ENCODE measurements at places on chromosomes 2 and 18. TPM values are rescaled to one million over a fixed set of nuclear protein-coding genes. Genes with fewer than 3 reads are reported as not detected.

GRCh38 chr2:20629581-20630171 is 21.2 kb downstream of the HS1BP3 start:
- DNase-seq, result no peak

DNA sequence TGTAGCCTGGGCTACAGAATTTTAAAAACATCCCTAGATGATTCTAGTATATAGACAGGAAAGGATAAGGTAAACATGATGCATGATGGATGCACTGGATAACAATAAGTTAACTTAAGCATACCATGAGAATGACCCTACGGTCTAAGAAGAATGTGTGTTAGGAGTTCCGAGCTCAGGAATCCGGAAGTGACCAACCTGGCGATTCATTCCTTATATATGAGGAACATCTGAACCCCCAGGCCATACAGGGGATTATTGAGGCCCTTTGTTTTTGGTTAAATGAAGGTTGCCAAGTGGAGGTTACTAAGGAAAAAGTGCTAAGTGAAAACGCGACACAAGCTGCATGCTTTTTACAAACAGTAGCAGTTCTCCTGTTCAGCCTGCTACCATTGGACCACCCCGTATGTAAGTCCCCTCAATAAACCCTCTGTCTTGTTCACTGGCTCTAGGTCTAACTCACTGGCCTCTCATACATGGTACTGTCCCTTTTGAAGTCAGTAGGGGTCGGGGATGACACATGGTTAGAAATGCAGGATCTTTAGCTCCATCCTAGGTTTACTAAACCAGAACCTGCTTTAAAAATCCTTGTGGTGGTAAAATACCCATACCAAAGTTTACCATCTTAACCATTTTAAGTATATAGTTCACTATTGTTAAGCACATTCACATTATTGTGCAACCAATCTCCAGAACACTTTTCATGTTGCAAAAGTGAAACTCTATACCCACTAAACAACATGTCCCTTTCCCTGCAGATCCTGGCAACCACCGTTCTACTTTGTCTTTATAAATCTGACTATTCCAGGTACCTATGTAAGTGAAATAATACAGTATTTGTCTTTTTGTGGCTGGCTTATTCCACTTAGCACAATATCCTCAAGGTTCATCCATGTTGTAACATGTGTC is 111.0 kb upstream of the MAP4K3 start:
- no peak for DNase-seq

GRCh38 chr18:63232826-63233225 is 86.7 kb downstream of the BCL2 start:
- DNase-seq, result no peak

DNA sequence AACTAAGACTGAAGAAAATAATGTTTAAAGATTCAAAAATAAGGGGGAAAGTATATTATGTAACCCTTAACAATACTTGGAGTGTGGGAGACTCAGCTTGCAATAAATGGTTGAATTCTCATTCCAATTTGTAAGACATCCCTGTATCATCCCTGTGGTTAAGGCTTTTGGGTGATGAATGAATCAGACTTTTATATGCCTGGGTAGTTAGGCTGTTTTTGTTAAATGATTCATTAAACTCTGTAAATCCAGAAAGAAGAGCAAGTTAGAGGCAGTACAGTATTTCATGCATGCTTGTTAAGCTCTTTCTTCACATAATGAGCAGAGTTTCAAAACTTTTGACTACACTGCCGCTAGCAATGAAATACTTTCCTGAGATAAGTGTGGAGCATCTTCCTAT is 948.8 kb downstream of the SOCS6 start:
- no peak for DNase-seq

DNA sequence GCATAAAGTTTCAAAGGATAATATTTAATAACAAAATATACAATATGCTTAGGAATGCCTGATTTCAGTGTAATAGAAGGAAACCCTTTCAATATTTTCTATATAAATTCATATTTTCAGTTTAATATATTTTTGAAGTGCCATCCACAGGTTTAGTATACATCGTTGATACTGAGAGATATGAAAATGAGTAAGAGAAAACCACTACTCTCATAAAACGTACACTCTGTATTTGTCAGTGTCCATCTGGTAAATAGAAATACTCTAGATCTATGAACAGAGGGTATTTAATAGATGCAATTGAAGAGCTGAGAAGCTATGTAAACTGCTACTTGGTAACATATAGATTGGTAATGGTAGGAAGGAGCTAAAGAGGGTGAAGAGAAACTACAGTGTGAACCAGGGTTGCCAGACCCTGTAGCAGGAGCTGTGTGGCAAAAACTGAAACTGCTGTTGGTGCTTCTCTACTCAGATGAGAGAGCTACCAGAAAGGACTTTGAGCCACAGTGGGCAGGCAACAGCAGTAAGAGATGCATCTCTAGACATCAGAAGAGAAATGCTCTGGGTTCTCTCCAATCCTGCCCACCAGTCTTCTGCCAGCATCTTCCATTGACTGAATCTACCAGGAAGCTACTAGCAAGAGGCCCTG is 187.4 kb downstream of the CCDC102B start:
- DNase-seq, result no peak

DNA sequence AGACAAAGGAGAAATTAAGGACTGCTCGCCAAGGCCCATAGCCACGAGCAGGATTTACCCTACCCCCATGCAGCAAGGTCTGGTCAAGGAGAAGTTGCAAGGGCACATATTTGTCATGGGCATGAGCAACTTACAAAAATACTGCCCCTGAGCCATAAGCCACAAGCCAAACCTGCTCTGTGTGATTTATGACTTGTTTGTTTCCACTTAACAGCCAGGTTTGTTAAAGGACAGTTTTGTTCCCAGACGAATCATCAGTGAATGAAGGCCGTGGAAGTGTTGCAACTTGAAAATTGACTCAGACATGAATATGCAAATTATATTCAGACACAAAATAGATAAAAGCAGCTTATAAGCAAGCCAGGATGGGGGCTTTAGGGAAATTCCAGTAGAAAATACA is 31.3 kb upstream of the EVA1A start:
- DNase-seq, result no peak

- no peak for DNase-seq
These were observed 294.9 kb upstream of the SYT4 start for GRCh38 chr18:43572163-43572562.

DNA sequence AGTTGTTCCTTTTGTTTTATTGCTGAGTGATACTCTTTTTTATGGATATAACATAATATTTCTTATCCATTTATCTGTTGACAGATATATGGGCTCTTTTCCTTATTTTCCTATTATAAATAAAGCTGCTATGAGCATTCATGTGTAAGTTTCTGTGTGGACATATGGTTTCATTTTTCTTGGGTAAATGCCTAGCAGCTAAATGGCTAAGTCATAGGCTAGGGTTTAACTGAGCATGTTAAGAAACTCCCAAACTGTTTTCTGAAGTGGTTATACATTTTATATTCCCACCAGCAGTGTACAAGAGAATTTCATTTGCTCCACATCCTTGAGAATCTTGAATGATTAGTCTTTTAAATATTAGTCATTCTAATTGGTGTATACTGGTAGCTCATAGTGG is 786.6 kb upstream of the CDH2 start:
- DNase-seq, result no peak

- no peak for DNase-seq
These were observed at the start of gene CASP8 for GRCh38 chr2:201260302-201260800. Gene CASP8, plus strand, starts transcription at chr2:201260536. Its CDS starts 5,951 bp downstream, at chr2:201266487.

AFF3 gene
- 105 TPM for total RNA-seq
